ENCODE measurements at places on chromosomes 7 and 10.

GRCh38 chr10:112619556-112619955 lies 172.5 kb downstream of the VTI1A start:
- DNase-seq = no peak

GRCh38 chr10:80118669-80119068 lies 13.9 kb upstream of the PLAC9 start:
- DNase-seq = no peak

- DNase-seq = no peak
These were observed 18.0 kb downstream of the SPAG6 start for GRCh38 chr10:22363305-22363704.

- DNase-seq = no peak
These were observed 19.6 kb downstream of the NUDT1 start for GRCh38 chr7:2261611-2262010.

GRCh38 chr10:15168291-15168785 lies at the start of gene NMT2:
TSS of gene NMT2 (minus strand) at chr10:15168693. CDS start at chr10:15168612, 81 bp downstream.
- DNase-seq = no peak

- DNase-seq = no peak
These were observed 36.3 kb downstream of the GARS1 start for GRCh38 chr7:30630986-30631385.

DNA sequence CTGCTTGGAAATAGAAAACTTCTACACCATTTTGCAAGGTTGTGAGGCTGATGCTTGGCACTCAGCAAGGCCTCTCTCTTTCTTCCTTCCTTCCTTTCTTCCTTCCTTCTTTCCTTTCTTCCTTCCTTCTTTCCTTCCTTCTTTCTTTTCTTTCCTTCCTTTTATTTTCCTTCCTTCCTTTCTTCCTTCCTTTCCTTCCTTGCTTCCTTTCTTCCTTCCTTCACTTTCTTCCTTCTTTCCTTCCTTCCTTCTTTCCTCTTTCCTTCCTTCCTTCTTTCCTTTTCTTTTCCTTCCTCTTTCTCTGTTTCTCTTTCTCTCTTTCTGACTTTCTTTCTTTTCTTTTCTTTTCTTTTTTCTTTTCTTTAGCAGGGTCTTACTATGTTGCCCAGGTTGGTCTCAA lies 460.4 kb downstream of the KCNMA1 start:
- no peak for DNase-seq

GRCh38 chr7:94444813-94445212 lies 50.1 kb downstream of the COL1A2 start:
- no peak for DNase-seq

GRCh38 chr7:87317691-87318245 lies 27.7 kb upstream of the CROT start:
- no peak for DNase-seq

DNA sequence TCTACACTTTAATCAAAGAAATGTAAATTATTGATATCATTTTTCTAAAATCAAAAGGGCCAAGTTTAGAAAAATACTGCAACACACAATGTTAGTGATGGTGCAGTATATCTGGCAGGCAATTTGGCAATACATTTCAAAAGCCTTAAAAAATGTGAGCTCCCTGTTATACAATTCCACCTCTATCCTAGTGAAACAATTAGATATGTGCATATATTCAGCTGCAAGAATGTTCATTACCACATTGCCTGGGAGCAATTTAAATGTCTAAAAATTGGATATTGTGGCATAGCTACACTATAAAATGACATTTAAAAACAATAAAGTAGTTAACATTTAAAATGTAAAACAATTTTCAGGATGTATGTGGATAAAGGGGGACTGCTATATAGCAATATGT lies 10.1 kb upstream of the ERVW-1 start:
- DNase-seq = no peak

DNA sequence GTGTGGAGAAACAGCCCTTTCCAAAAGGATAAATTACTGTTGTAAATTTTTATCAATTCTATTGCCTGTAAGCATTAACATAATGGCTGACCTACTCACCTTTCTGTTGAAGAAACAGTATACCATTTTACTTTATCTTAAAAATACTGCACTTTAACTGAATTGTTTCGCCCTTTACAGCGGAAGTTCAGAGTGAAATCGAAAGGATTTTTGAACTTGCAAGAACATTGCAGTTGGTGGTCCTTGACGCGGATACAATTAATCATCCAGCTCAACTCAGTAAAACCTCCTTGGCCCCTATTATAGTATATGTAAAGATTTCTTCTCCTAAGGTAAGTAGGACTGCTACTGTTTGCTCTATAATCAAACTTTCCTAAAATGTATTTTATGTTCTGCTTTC lies 117.5 kb downstream of the NSUN6 start:
- DNase-seq = no peak

GRCh38 chr10:79413196-79413595 lies 32.2 kb downstream of the ZCCHC24 start:
- DNase-seq = no peak

DNA sequence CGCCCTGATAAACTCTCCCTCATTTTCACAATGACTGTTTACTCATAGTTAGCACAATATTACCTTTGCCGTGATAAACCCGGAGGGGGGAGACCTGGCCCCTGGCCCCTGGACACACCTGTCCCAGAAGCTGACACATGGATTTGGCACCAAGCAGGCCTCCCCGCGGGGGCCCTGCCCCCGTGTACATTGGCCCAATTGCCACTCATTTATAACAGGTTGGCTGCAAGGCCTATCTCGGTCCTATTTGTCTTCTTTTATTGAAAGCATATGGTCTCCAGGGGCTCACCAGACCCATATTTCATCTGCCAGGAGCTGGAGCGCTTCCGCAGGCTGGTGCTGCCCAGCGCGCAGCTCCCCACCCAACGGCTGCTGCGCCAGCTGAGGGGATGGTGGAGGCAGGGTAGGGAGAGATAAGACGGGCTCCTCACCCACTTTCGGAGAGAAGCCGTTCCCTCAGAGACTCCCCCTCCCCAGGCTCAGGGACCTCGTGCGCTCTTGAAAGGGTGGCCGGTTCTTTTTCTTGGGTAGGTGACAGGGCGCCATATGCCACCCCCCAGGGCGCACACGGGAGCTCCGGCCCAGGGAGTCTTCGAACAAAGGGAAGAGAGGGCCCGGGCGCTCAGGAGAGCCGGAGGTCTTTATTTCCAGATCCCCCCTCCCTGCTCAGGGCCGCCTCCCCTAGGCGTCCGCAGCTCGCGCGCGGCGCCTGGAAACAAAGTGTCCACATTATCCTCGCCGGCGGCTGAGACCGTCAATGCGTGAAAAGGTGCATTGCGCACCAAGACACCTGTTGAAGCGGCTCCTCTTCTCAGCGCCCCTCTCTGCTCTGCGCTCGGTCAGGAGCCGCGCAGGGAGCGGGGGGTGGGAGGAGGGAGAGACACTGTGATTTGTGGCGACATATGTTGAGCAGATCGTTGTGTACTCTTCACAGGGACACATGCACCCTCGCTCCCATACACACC lies 4.3 kb upstream of the NEUROG3 start:
- no peak for DNase-seq

DNA sequence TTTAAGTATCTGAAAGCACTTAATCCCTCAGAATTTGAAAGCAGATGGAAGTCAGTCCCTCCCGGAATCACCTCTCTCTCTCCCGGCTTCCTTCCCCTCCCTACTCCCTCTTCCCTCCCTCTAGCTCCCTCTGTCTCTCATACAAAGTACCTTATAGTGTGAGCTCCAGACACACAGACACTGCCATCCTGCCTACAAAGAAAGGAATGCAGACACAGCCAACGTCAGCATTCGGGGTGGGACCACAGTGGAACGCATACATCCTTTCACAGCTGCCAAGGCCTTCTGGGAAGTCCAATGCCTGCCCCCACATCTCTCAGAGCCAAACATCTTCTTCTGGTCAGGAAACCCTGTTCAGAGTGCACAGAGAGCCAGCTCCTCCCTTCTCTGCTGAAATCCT lies 9.3 kb downstream of the NOD1 start:
- no peak for DNase-seq

GRCh38 chr10:88243836-88244730 lies 339.0 kb downstream of the RNLS start:
- no peak for DNase-seq

GRCh38 chr10:34739915-34740314 lies 75.2 kb downstream of the PARD3 start:
- DNase-seq = no peak

- no peak for DNase-seq
These were observed 129.1 kb downstream of the LRRC4 start for GRCh38 chr7:127901895-127902703.

GRCh38 chr7:127794551-127794950 lies 142.6 kb downstream of the SND1 start:
- DNase-seq = no peak

- no peak for DNase-seq
These were observed 212.9 kb downstream of the CCSER2 start for GRCh38 chr10:84541289-84541637.

DNA sequence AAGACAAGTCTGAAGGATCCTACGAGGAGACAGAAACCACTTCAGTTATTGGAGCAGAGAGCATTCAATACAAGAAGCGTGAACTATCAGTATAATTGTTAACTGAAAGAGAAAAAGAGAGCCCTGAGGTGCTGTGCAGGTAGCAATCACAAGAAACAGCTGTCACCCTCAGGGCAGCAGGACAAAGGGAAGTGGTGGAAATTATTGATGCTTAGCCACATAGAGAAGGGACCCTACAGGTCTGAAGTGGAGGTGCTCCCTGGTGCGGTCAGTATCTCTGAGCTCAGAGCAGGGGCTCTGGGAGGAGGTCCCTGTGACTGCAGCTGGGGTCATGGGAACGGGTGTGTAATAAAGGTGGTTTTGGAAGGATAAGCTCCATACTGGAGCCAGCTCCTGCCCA lies 97.8 kb upstream of the KLF6 start:
- no peak for DNase-seq

DNA sequence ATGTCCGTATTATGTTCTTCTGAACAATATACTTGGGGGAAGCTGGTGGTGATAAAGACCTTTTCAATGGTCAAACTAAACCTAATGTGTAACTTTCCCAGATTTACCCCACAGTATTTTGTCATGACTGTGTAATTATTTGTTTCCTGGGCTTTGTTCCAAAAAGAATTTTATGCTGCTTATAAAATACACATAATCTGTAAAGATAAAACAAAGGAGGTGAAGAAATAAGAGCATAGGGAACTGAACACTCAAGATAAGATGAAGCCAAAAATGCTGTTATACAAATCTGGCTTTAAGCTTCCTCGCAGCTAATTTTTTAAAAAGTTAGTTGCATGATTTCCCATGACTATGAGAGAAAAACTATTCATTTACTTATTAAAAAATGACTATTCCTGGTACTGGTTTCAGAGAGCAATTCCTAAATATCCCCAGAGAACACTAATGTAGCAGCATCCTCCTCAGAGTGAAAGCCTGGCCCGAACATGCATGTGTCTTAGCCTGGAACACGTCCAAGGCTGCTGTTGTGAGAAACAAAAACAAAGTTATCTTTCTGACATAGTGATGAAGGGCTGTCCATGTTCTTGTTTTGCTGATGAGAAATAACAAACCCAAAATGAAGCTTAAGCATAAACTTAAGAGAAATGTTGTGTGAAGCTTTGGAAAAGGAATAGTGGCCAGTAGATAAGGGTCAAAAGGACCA lies 33.9 kb downstream of the MALSU1 start:
- no peak for DNase-seq

DNA sequence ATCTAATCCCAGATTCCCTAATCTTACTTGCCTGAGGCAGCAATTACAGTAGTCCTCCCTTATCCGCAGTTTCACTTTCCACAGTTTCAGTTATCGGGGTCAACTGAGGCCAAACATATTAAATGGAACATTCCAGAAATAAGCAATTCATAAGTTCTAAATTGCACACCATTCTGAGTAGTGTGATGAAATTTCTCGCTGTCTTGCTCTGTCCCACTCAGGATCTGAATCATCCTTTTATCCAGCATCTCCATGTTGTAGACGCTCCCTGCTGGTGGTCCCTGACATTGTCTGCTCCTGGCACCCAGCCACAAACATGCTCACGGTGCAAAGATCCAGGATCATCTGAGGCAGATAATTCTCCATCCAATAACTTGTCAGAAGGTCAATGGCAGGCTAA lies 128.7 kb upstream of the CXCL12 start:
- no peak for DNase-seq

GRCh38 chr10:79098061-79098460 lies 29.3 kb downstream of the ZMIZ1 start:
- no peak for DNase-seq

GRCh38 chr10:89669985-89670384 lies 24.9 kb upstream of the PANK1 start:
- DNase-seq = no peak

- no peak for DNase-seq
These were observed 9.9 kb downstream of the TAS2R41 start for GRCh38 chr7:143487566-143487965.

- DNase-seq = no peak
These were observed 25.1 kb upstream of the AOAH start for GRCh38 chr7:36749282-36749960.

DNA sequence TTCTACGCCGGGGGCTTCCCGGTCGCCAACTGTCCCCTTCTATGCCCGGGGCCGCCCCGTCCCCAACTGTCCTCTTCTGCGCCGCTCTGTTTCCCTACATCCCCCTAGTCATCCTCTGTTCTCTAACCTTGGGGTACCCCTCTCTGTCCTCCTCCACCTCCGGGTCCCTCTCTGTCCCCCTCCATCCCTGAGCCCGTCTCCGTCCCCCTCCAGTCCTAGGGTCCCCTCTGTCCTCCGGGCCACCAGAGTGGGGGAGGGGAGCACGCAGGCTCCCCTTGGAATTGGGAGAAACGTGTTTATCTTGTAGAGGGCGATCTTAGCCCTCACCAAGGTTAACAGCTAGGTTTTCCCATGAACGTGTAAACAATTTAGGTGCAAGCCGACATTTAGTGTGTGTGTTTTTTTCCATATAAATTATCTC lies 852 bp upstream of the KLF6 start:
- no peak for DNase-seq

- DNase-seq = no peak
These were observed 250.8 kb downstream of the TRIL start for GRCh38 chr7:28707291-28707690.

GRCh38 chr10:48941427-48942075 lies 1.9 kb upstream of the LRRC18 start:
- DNase-seq = no peak

DNA sequence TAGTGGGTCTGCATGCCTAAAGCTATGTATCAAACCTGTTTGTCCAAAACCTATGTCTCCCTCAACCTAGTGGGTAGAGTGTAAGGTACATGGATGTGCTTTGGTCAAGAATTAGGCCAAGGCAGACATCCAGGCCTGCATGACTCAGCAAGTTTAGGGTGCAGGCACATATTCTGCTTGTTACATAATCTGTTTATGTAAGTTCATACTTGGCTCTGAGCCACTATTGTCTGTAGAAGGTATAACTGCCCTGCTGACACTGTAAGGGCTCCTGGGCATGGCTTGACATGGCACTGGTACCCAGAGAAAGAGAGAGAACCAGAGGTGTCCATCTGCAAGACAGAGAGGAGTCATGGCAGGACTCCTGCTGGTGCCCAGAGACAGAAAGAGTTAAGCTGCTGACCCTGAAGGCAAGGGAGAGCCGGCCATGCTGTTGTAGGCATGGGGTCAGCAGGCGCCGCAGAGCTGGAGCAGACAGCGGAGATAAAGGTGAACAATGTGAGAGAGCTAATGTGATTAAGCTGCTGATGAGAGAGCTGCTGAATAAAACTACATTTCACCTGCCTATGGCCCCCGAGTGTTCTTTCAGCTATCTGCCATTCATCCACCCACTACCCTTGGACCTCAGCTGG lies 118.5 kb upstream of the TMEM106B start:
- no peak for DNase-seq
